ENCODE measurements at places on chromosomes 6 and 20.
A peak's percentile ranks its signal among the peaks of the same experiment; 100 is the strongest.

DNA sequence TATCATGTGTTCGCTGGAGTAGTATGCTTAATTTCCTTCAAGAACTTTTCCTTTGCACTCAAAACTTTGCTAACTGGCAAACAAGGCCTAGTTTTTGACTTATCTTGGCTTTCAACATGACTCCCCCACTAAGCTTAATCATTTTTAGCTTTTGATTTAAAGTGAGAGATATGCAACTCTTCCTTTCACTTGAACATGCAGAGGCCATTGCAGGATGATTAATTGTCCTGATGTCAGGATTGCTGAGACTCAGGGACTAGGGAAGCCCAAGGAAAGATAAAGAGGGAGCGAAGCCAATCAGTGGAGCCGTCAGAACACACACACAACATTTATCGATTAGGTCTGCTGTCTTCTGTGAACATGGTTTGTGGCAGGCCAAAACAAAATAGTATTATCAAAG is 491.4 kb downstream of the CBLN4 start:
- peaks cover 26% of the 10 kb centered on the region for H3K4me1 ChIP-seq
- no peak overlapping the region for H3K4me3 ChIP-seq
- DNase-seq = no peak
- no peak overlapping the region for H3K27ac ChIP-seq

- no peak overlapping the region for H3K27ac ChIP-seq
- no peaks in the 10 kb centered on the region for H3K27me3 ChIP-seq
- no peaks in the 10 kb centered on the region for H3K4me1 ChIP-seq
Observed at GRCh38 chr20:56796345-56796744, 167.2 kb downstream of the TFAP2C start.

DNA sequence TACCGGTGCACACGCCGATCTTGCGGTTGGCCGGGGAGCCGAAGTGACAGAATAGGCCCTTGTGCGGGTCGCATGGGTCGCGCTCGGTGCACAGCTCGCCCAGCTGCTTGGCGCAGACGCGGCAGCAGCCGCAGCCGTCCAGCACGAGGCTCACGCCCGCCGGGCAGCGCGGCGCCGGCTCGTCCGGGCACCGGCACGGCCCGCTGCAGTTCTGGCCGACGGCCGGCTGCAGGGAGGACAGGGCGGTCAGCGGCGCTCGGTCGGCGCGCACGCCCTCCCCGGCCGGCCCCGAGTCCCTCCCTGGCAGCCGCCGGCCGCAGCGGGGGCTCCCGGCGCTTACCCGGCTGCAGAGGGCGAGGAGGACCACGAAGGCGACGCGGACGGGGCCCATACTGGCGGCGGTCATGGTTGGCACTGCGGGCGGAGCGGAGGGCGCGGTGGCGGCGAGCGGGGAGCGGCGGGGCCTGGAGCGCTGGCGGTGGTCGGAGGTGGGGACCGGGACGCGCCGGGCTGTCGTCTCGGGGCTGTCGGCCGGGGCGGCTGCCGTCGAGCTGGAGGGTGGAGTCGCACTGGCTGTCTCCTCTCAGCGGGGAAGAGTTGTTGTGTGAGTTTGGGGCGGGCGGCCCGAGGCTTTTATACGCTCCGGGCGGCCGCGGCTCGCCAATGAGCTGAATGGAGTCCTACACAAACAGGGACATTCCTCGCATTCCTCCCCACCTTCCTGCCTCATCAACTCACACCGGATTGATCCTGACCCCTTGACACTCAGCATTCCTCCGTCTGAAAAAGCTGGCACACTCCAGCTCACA is at the start of gene CCN2:
Gene CCN2, minus strand, starts transcription at position 606 of the 809 bp plus-strand sequence. Its CDS starts 200 bp downstream, at position 406.
- DNase-seq = peak; percentile 89
- peaks cover 3% of the 10 kb centered on the region for H3K36me3 ChIP-seq
- H3K4me3 ChIP-seq = peak within 1 kb of the TSS; percentile 83
- no peaks in the 10 kb centered on the region for H3K27me3 ChIP-seq
- H3K4me1 ChIP-seq = peaks cover 45% of the 10 kb centered on the region
- H3K27ac ChIP-seq = peak within 1 kb of the TSS; percentile 24

- no peak for DNase-seq
- no peak overlapping the region for H3K27ac ChIP-seq
- H3K27me3 ChIP-seq = no peaks in the 10 kb centered on the region
- no peak overlapping the region for H3K4me3 ChIP-seq
Observed at GRCh38 chr6:49799090-49799489, 12.0 kb upstream of the PGK2 start.

DNA sequence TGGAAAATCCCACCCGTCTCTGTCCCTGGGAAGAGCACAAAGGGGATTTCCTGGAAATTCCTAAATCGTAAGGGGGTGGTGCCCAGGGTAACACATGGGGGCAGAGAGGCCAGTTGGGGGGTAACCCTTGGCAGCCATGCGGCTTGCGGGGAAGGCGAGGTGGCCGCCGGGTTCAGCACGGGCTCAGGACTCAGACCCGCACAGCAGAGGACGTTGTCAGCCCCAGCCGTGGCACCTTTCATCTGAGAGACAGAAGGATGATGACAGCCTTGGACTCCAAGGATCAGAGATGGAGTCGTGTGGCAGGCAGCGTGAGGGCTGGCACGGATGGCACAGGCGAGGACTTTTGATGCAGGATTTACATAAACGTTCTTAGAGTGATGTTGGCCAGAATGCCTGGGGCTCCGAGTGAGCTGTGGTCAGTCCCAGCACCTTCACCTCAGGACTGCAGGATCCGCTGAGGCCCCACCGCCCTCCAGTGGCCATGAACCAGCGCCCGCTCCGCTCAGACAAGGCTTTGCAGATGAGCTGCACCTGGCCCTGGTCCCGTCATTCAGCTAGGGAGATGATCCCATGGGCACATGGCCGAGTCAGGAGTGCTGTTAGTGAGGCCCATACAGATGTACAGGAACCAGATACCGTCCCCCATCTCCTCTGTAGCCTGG is 190.3 kb downstream of the TAF4 start:
- H3K27ac ChIP-seq = no peak overlapping the region
- no peak overlapping the region for H3K4me3 ChIP-seq
- no peak for DNase-seq
- peaks cover 4% of the 10 kb centered on the region for H3K4me1 ChIP-seq
- H3K36me3 ChIP-seq = no peaks in the 10 kb centered on the region

DNA sequence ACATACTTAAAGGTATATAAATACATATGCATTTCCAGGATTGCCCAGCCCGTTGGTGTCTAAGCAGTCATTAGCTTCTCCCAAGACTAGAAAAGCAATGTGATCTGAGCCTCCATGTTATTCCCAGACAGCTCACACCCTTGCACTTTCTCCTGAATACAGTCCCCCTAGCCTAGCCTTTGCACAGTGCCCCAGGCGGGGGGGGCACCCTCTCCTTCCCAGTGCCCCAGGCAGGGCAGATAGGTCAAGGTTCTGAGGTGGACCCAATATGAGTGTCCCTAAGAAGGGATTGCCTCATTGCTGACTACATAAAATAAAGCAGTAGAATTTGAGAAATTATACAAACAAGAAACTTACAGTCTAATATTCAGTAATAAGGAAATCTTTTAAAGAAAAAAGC is 15.4 kb upstream of the GNRH2 start:
- no peaks in the 10 kb centered on the region for H3K4me1 ChIP-seq
- no peak for DNase-seq
- H3K36me3 ChIP-seq = peaks cover 19% of the 10 kb centered on the region
- no peak overlapping the region for H3K4me3 ChIP-seq
- H3K27me3 ChIP-seq = no peaks in the 10 kb centered on the region
- no peak overlapping the region for H3K27ac ChIP-seq

- H3K4me1 ChIP-seq = no peaks in the 10 kb centered on the region
- no peaks in the 10 kb centered on the region for H3K36me3 ChIP-seq
Observed at GRCh38 chr6:73964241-73964854, 268.3 kb downstream of the CD109 start.

DNA sequence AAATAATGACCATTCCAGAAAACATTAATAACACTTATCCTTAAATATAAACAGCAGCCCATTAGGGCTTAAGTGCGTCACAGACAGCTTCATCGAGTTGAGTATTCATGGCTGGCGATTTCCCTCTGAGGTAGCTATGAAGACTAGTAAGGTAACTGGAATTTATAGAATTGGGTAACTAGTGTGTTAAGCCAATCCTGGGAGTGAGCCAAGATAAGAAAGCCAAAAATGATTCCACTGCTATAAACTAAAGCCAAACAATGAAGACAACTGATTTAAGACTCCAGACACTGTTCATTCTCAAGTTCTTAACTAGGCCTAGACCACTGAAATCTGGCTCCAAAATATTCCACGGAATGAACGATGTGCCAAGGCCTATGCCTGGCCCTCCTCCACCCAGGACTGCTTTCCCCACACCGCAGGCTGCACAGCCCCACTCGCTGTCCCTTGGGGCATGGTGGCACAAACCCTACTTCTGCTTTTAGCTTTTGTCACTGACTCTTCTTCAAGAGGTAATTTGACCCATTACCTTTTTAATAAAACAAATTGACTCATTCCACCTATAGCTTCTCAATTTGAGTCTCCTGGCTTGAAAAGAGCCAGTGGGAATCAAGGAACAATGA is 66.0 kb downstream of the BLOC1S5 start:
- DNase-seq = no peak
- H3K4me3 ChIP-seq = no peak overlapping the region
- no peaks in the 10 kb centered on the region for H3K36me3 ChIP-seq
- no peaks in the 10 kb centered on the region for H3K27me3 ChIP-seq
- no peak overlapping the region for H3K27ac ChIP-seq

DNA sequence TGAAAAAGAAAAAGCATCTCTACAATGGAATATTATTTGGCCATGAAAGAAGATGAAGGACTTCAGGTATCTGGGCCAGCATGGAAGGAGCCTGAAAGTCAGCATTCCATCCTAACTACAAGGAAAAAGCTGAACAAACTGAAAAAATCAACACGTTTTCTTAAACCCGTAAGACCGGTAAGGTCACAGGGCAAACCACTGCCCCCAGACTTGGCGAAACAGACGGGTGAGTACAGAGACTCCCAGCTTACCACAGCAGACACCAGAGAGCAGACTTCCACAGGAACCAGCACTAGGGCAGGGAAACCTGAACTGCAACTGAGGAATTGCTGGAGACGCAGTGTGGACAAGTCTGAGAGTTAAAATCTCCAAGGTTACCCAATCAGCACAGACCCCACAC is 31.4 kb downstream of the BEND3 start:
- DNase-seq = no peak
- H3K36me3 ChIP-seq = no peaks in the 10 kb centered on the region
- H3K27me3 ChIP-seq = no peaks in the 10 kb centered on the region
- peaks cover 6% of the 10 kb centered on the region for H3K4me1 ChIP-seq
- H3K27ac ChIP-seq = no peak overlapping the region

GRCh38 chr6:49856282-49856681 is 10.1 kb downstream of the CRISP1 start:
- H3K36me3 ChIP-seq = no peaks in the 10 kb centered on the region
- no peak overlapping the region for H3K4me3 ChIP-seq
- no peaks in the 10 kb centered on the region for H3K27me3 ChIP-seq
- H3K27ac ChIP-seq = no peak overlapping the region
- no peaks in the 10 kb centered on the region for H3K4me1 ChIP-seq

- DNase-seq = no peak
- H3K27ac ChIP-seq = no peak overlapping the region
Observed at GRCh38 chr6:7004581-7005297, 103.0 kb upstream of the RREB1 start.

DNA sequence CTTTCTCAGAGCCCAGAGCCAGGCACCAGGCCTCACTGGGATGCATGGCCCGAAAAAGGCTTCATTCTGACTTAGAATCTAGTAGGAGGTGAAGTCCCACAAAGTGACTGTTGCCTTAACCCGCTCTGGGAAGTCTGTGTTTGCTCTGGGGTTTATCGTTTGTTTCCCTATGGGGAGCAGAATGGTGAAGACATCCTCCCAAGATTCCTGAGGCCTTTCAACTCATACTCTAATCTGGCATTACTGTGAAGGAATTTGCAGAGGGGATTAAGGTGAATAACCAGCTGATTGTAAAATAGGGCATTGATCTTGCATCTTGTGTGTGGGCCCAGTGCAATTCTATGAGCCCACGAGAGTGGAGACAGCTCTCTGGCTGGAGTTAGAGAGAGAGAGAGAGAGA is 67.8 kb downstream of the CDH26 start:
- no peak overlapping the region for H3K27ac ChIP-seq
- no peak overlapping the region for H3K4me3 ChIP-seq
- DNase-seq = no peak
- H3K27me3 ChIP-seq = no peaks in the 10 kb centered on the region

DNA sequence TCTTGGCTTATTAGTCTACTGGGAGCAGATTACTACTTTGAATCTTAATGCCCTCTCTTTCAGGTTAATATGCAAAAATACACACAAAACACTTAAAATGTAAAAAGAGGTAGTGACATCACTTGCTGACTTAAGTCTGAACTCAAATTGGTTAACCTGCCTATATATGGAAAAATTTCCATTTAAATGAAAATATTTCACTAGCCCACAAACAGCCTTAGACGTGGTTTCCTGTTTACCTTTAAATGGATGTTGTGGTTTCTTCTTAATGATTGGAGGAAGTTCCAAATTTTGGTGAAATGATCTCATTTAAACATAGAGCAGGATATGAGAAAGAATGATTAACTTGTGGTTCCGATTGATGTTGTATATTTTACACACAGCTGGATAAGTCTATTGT is 553.7 kb downstream of the CD109 start:
- no peak overlapping the region for H3K27ac ChIP-seq
- no peaks in the 10 kb centered on the region for H3K36me3 ChIP-seq
- no peak for DNase-seq
- H3K27me3 ChIP-seq = no peaks in the 10 kb centered on the region
- H3K4me1 ChIP-seq = peaks cover 20% of the 10 kb centered on the region

- no peak overlapping the region for H3K27ac ChIP-seq
- no peaks in the 10 kb centered on the region for H3K4me1 ChIP-seq
- no peak overlapping the region for H3K4me3 ChIP-seq
Observed at GRCh38 chr6:157586088-157586414, 205.1 kb downstream of the ZDHHC14 start.

GRCh38 chr20:47735412-47736400 is 49.6 kb downstream of the SULF2 start:
- H3K27ac ChIP-seq = no peak overlapping the region
- no peaks in the 10 kb centered on the region for H3K27me3 ChIP-seq
- peaks cover 24% of the 10 kb centered on the region for H3K36me3 ChIP-seq

- no peak for DNase-seq
- H3K27ac ChIP-seq = no peak overlapping the region
- no peaks in the 10 kb centered on the region for H3K4me1 ChIP-seq
- H3K27me3 ChIP-seq = no peaks in the 10 kb centered on the region
- no peak overlapping the region for H3K4me3 ChIP-seq
Observed at GRCh38 chr6:92329208-92329847, 1090.0 kb downstream of the EPHA7 start.

DNA sequence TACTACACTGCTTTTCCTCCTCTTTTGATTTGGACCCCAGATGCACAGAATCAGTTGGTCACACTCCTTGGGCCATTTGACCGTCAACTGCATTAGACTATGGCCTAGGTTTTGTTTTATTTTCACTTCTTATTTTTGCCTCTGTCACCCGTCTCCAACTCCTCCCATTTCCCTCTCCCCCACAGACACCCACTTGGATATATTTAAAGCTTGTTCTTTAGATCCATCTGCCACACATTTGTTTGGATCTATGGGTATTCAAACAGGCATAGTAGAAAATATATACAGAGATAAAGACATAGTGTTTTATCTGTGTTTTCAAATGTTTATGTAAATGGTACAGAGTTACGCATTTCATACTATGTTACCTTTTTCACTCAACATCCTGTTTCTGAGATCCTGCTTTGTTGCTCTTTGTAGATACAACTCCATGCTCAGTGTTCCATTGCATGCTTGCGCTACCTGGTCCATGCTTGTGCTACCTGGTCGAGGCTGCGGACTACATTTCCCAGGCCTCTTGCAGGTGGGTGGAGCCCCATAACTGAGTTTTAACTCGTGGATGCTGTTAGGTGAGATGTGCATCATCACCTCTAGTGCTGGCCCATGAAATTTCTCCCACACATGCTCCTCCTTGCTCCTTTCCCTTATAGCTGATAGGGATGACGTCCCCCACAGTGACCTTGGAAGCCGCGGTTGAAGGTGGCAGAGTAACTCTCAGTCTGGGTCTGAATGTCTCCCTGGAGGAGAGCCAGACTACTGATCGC is 11.5 kb upstream of the PREX1 start:
- H3K4me3 ChIP-seq = no peak overlapping the region
- no peaks in the 10 kb centered on the region for H3K36me3 ChIP-seq
- H3K27ac ChIP-seq = no peak overlapping the region
- H3K27me3 ChIP-seq = peaks cover 12% of the 10 kb centered on the region
